ENCODE measurements at places on chromosomes 7 and 10.

- no peak for DNase-seq
These were observed 375.8 kb upstream of the VSTM2A start for GRCh38 chr7:54166419-54166818.

GRCh38 chr10:77835669-77836086 is 90.9 kb downstream of the DLG5 start:
- DNase-seq, result no peak

DNA sequence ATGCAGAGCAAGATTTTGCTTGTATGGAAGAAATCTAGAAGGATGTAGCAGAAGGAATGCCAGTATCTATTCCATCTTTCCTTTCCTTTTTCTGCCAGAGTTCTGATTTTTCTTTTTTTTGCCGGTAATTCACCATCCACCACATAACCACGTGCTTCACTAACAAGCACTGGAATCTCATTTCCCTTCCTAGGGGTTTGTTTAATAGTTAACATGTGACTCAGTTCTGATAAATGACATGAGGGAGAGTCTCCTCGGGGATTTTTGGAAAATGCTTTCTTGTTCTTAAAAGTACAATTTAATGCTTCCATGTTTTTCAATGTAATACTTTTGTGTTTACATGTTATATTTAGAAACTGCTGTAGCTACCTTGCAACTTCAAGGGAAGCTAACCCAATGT is 590.2 kb downstream of the SH2D4B start:
- no peak for DNase-seq

- DNase-seq, result no peak
These were observed 856.4 kb downstream of the LRMDA start for GRCh38 chr10:76287856-76288255.

DNA sequence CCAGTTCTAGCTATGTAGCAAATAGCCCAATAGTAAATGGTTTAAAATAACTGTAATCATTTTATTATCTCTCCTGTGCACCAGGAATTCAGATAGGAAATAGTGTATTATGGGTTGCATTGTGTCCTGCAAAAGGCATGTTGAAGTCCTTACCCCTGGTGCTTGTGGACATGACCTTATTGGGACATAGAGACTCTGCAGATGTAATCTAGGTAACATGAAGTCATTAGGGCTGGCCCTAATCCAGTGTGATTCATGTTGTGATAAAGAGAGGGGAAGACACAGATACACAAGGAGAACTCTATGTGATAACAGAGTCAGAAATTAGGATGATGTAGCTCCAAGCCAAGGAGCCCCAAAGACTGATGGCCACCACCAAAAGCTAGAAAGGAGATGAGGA is 462.8 kb downstream of the GALNT17 start:
- DNase-seq, result no peak

DNA sequence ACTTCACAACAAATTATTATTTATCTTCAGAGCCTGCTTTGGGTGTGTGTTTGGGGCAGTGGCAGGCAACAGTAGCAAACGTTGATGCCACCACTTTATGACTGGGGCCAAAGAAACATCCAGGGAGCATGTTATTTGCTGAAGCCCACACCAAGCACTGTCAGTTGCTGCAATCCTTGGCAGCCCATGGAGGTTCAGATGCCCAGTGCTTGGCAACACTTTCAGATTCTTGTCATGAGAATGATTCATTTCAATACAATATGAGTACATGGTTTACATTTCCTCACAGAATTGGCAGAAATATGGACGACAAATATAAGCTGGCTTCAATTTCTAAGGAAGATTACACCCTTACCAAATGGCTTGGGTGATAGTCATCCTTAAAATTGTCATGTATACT is 46.5 kb upstream of the GLI3 start:
- DNase-seq, result no peak

- DNase-seq, result no peak
These were observed 7.6 kb downstream of the STEAP4 start for GRCh38 chr7:88299126-88299525.

DNA sequence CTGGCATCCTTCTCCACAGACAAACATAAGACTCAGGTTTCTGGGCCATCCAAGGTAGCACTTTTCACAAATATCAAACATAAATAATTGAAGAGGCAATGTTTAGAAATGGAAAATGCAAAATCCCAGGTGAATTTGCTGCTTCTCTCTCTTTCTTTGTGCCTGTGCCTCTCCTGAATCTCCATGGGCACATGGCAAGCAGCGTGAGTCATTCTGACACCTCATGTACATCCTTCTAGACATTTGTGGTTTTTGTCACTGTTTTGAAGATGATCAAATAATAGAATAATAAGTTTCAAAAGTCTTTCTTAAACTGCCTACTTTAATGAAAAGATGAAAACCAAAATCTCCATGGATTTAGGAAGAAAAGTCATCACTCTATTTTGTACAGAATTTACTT is 60.3 kb upstream of the RAB11FIP2 start:
- DNase-seq, result no peak

- no peak for DNase-seq
These were observed 108.9 kb downstream of the COL13A1 start for GRCh38 chr10:69910561-69910960.

- DNase-seq, result no peak
These were observed 108.4 kb upstream of the FAM3C start for GRCh38 chr7:121504482-121504881.

DNA sequence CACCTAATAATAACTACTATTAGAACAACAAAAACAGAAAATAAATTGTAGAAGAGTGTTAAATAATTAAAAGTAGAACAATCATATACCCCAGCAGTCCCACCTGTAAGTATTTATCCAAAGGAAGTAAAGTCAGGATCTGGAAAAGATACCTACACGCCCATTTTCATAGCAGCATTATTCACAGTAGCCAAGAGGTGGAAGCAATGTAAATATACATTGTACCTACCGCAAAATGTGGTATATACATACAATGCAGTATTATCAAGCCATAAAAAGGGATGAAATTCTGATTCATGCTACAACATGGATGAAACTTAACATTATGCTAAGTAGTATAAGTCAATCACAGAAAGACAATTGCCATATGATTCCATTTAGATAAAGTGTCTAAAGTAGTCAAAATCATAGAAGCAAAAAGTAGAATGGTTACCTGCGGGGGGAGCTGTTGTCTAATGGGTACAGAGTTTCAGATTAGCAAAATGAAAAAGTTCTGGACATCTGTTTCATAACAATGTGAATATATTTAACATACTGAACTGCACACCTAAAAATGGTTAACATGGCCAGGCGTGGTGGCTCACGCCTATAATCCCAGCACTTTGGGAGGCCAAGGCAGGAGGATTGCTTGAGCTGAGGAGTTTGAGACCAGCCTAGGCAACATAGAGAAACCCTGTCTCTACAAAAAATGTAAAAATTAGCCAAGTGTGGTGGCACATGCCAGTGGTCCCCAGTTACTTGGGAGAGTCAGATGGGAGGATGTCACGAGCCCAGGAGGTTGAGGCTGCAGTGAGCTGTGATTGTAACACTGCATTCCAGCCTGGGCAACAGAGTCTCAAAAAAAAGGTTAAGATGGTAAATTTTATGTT is 6.0 kb upstream of the TMED4 start:
- no peak for DNase-seq

DNA sequence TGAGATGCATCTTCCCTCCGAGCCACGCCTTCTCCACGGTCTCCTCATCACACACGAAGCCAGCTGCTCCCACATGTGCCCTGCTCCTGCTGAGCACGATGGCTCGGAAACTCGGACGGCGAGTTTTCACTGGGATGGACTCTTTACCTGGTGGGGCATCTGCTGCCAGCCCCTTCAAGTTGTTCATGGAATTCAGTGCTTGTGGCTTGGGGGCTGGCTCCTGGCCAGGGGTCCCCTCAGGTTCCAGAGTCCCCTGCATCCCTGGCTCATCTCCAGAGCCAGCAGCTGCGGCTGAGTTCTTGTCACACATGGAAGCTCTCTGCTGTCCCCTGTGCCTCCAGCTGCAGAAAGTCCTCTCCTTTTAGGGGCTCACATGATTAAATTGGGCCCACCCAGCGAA is 654.0 kb downstream of the SDK1 start:
- no peak for DNase-seq

DNA sequence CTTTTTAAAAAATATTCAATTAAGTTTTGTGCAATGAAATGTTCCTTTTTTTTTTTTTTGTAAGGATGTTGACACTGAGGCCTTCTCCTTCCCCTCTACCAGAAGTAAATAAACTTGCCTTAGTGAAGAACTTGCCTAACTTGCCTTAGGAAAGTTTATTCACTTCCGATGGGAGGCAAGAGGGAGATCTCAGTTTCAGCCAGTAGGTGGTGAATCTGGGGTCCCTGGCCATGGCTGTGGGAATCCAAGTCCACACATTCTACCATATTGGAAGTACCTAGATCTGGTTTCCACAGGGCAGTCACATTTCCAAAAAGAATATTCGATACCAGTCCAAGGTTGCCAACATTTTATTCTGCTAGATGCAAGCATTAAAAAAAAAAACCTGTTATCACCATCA is 270.9 kb downstream of the CCSER2 start:
- DNase-seq, result no peak

DNA sequence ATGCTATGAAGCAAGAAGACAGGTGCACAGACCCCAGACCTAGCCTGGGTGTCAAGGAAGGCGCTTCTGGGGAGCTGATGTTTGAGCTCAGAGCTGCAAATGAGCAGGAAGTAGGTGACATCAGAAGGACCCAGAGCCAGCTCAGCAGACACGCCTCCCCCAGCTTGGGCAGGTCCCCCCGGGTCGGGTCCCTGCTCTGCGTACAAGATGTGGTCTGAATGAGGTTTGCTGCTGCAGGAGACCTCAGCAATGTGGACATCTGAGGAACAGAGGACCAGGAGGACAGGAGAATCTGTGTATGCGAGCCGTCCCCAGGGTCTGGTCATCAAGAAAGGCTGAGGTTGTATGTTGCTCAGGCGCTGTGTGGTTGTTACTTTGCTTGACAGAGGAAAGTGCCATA is 51.8 kb downstream of the TACC2 start:
- no peak for DNase-seq

DNA sequence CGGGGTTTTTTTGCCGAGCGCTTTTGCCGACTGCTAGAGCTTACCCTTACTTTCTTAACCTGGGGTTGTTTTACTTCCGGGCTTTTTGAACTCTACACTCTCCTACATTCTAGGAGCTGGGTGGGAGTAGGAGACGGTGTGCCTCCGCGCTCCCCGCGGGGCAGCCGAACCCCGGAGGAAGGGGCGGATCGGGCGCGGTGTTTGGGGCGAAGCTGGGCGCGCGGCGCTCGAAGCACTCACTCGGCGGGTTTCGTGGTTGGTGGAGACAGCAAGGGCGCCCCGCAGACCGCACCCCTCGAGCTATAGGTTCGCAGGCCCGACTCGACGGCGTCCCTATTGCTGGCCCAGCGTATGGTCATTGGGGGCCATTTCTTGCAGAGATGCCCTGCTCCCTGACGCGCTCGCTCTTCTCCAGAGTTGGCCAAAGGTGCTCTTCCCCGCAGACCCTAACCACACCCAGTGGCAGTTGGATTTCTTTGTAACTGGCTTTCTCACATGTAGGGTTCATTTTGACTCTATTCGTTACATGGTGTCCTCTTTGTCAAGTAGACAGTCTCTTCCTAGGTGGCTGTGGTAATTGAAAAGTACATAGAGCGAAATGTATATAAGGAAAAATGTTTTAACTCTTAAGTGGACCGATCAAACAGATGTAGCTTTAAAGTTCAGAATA is 364 bp downstream of the ZNF518A start:
- peak; percentile 75 for DNase-seq

- no peak for DNase-seq
These were observed 11.7 kb downstream of the CASP2 start for GRCh38 chr7:143299840-143300239.

GRCh38 chr7:44617225-44617890 is 10.9 kb downstream of the OGDH start:
- no peak for DNase-seq

- DNase-seq, result peak; percentile 57
These were observed at the start of gene CPVL for GRCh38 chr7:29146057-29146706. CPVL (minus strand) TSS chr7:29146537; CDS start chr7:29121061, 25,476 bp downstream.

DNA sequence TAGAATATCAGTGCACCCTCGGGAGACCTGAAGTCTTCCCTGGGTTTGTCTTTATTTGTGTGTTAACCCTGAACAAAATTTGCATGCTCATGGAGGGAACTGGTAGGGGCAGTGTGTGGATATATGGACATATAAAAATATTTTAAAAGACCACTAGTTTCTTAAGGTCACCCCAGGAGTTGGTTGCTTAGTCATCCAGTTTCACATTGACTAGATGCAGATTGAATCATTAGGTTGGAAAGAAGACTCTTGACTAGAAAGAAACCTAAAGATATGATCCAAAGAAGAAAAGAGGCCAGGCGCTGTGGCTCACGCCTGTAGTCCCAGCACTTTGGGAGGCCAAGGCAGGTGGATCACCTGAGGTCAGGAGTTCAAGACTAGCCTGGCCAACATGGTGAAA is 137.1 kb downstream of the KAT6B start:
- DNase-seq, result no peak

GRCh38 chr7:35988818-35989217 is 164.2 kb upstream of the EEPD1 start:
- no peak for DNase-seq

- no peak for DNase-seq
These were observed 296.4 kb upstream of the MKLN1 start for GRCh38 chr7:131031099-131031868.

- no peak for DNase-seq
These were observed 3.1 kb upstream of the CUX1 start for GRCh38 chr7:101814081-101814990.
